ENCODE measurements at places on chromosomes 3 and 15.

DNA sequence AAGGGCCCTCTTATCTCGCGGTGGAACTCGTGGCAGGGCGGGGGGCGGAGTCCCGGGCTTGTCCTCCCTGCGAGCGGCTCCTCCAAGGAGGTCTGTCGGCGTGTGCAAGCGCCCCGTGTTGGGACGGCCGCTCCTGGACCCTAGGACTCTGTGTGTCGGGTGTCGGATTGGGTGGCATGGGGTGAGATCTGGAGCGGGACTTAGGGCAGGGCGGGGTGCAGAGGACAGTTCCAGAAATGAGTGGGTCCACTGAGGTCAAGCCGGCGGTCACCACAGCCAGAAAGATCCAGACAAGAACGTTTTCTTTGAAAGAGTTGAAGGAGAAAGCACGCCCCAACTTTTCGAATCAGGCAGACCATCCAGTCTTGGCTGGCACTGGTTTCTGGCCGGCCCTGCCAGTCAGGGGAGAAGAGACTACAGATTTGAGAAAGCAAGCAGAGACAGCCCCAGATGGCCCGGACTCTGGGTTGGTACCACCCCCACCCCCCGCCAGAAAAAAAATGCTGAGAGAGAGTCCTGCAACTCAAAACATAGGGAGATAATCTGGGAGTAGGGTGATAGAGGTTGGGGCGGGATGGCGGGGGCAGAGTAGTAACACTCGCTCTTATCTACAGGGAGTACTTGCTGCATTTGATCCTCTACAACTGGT, 784 bp upstream of the CISH start:
- DNase-seq: no peak

DNA sequence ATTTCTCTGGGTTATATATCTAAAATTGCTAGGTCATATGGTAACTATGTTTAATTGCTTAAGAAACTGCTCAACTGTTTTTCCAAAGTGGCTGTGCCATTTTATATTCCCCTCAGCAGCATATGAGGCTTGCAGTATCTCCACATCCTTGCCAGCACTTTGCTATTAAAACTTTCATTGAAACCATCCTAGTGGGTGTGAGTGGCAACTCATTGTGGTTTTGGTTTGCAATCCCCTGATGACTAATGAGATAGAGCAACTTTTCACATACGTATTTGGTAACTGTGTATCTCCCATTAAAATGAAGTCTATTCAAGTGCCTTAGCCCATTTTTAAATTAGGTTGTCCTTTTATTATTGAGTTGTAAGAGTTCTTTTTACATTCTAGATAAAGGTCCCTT, 17.3 kb downstream of the KPNA1 start:
- peak; percentile 97 for DNase-seq

GRCh38 chr3:192128922-192129321, 598.4 kb downstream of the FGF12 start:
- DNase-seq: no peak

DNA sequence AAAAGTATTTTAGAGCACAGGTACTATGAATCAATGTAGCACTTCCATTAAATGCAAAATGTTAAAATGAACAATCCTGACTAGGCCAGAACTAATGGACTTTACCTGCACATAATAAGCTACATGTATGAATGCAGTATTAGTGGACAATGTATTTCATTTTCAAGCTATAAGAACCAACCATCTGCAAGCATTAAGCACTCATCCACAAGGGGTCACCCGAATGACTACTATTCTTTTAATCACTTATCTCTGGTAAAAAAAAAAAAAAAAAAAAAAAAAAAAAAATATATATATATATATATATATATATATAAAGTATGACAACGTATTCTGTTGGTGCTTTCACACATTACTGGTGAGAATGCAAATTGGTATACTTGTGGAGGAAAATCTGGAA, 7.2 kb downstream of the HERC1 start:
- DNase-seq: no peak

DNA sequence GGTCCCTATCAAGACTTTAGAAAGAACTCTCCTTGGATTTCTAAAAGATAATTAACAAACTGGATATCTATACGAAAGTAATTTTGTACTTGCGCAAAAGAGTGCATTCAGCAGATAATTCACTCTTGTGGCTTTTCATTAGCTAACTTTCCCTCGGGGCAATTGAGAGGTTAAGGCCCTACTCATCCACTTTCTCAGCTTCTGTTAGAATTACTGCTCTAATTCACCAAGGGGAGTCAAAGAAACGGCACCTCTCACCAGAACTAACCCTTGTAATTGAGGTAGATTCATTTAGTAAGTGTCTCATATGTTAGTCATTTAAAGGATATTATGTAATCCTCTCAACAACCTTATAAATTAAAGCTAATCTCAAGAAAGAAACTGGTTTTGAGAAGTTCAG, 22.5 kb upstream of the MB21D2 start:
- DNase-seq: no peak

- peak; percentile 42 for DNase-seq
These were observed 3.1 kb upstream of the CFAP20DC start for GRCh38 chr3:59052803-59053411.

DNA sequence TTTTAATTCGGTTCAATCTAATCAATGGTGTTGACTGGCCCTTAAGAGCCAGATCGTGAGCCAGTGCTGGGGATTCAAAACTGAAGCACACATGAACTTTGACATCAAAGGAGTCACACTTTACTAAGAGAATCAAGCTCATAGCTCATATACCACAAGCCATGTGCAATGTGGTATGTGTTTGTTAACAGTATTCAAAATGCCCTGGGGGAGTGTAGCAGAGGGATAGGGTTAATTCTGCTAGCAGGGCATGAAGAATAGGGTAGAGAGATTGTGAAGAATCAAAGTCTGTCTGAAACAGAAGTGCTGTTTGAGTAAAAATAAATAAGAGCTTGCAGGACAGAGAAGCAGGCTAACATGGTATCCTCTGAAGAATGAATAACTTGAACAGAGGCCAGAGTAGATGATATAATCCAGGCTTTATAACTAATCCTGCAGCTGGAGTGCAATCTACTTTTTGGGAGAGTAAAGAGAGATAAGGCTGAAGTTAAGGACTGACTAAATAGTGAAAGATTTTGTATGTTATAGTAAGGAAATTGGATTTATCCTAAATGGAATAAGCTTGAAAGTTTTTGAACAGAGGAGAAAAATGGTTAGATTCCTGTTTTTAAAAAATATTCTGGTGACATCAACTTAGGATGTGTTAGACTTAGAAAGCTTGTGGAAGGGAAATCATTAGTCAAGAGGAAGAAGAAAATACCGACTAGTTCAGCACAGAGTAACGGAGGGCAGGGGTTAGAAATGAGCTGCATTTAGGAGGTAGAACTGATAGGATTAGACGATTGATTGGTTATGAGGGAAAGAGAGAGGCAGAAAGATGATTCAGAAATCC, 292.0 kb downstream of the NFKBIZ start:
- DNase-seq: no peak

DNA sequence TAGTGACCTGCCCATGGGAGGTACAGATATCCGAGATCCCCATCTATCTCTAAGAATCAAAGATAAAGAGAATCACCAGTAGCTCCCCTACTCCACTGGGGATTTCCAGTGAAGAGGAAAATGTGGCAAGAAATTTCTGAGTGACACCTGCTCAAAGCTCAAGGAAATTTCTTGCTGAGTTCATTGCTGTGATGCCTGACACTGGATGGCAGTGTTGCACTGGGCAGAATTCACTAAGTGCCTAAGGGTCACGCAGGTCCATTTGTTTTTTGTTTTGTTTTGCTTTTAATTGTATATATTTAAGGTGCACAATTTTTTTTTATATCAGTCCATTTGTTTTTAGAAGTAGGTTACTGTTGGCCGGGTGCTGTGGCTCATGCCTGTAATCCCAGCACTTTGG, 109.5 kb upstream of the KCNAB1 start:
- DNase-seq: no peak

GRCh38 chr3:2274526-2274925, 175.9 kb downstream of the CNTN4 start:
- no peak for DNase-seq

DNA sequence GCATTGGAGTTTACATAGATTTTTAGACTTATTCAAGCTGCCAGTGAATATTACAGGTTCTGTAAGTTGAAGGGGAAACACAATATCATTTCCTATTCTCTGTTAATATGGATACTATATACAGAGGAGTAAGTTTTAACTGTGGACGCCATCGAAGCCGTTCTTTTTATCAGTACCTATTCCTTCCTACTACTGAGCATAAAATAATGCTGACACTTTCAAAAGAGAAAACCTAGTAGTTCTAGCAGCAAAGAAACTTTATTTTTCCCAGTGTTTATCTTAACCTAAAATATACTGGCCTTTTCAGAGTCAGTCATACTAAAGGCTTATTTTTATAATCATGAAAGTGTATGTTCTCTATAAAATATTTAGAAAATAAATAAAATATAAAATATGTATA, 14.2 kb downstream of the LRRC31 start:
- DNase-seq: no peak

DNA sequence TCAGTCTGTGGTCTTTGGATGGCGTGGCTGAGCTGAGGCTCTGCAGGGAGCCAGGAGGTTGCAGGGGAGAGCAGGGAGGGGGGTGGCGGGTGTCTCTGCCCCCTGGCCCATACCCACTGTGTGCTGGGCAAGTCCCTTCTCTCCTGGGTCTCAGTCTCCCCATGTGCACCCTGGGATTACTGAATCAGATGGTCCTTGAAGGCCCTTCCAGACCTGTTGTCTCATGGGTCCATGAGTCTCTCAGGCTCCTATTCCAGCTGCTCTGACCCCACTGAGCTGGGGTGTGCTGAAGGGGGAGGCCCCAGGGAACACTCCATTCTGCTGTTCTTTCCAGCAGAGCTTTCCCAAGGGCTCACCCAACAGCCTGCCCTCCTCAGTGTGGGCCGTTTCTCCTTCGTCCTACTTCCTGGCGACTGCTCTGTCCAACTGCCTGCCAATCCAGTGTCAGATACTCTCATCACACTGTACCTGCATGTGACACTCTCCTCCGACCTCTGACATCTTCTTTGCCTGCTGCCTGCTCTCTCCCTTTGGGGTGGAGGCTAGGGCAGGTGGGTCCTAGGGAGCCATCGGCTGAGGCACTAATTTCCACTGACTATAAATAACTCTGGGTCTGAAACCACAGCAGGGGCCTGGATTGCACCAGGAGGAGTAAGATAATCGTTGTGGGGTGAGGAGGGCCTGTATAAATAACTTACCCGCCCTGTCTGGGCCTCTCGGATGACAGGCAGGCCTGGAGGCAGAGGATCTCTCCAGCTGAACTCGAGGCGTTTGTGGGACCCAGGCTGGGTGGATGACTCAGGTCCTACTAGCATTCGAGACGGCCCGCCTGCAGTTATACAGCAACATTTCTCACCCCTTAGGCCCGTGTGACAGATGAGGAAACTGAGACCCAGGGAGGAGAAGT, 67.1 kb downstream of the ATP2B2 start:
- peak; percentile 34 for DNase-seq

GRCh38 chr15:97194750-97195149, 765.8 kb upstream of the ARRDC4 start:
- DNase-seq: no peak

GRCh38 chr3:167843886-167844285, 108.4 kb downstream of the SERPINI1 start:
- no peak for DNase-seq

GRCh38 chr3:111864821-111865656, 6.0 kb downstream of the PHLDB2 start:
- DNase-seq: peak; percentile 92

GRCh38 chr3:170992854-170993253, 33.7 kb downstream of the SLC2A2 start:
- DNase-seq: peak; percentile 85

GRCh38 chr15:68315495-68316031, 38.0 kb downstream of the FEM1B start:
- DNase-seq: no peak

GRCh38 chr3:10383850-10384248, 62.9 kb upstream of the SEC13 start:
- DNase-seq: no peak

DNA sequence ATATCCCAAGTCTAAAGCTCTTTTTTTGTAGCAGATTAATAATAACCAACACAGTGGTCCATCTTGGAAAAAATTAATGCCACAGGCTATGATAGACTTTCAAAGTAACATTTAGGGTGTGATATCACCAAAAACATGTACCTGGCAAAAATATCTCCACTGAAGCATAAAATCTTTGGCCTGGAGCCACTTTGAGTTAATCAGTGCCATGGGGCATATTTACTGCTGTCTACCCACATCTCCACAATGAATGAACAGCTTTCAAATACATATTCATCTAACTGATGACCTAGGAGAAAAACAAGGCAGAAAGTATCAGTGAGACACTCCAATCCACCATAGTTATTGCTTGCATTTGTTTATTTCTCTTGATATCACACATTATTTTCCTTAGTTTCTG, 296.0 kb upstream of the MDFIC2 start:
- no peak for DNase-seq

GRCh38 chr3:195209847-195210265, 61.1 kb downstream of the XXYLT1 start:
- DNase-seq: no peak

GRCh38 chr3:143634991-143635390, 213.3 kb downstream of the SLC9A9 start:
- no peak for DNase-seq

DNA sequence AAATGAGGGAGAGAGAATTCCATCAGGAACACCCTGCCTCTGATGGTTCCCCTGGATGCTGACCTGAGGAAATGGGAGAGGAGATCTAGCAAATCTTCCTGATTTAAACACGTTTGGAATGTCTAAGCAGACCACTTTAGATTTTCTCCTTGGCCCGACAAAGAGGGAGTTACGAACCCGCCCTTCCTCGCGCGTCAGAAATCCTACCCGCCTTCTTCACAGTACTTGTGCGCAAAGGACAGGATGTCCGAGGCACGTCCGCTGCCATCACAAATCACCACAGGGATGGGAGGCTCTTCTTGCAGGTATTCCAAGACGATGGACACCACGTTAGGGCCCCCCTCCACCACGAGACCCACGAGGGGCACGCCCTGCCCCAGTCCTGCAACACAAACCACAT, 38.6 kb downstream of the TRPM1 start:
- DNase-seq: no peak

GRCh38 chr3:30227571-30228301, 378.7 kb upstream of the TGFBR2 start:
- peak; percentile 93 for DNase-seq

DNA sequence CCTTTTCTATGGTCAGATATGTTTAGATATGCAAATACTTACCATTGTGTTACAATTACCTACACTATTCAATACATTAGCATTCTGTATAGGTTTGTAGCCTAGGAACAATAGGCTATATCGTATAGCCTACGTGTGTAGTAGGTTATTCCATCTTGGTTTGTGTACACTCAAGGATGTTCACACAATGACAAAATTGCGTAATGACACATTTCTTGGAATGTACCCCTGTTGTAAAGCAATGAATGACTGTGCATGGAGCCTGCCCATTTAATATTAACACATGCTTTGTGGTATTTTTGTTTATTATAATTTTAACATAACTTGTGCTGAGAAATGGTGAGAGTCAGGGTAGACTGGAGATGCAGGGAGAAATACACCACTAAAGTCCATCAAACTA, 154.9 kb downstream of the LEKR1 start:
- DNase-seq: no peak
